Activated T-helper 2 cell treated with anti-CD3 and anti-CD28 coated beads, Interferon-gamma antibody, Interleukin-2, Interleukin-4, amounts not matched to agents 10 μg/mL and 5 μg/mL and 100 μg/mL, durations not matched to agents 14 hours and 24 hours and 36 hours (primary cell): ENCODE measurements at places on chromosomes 4 and X.

DNA sequence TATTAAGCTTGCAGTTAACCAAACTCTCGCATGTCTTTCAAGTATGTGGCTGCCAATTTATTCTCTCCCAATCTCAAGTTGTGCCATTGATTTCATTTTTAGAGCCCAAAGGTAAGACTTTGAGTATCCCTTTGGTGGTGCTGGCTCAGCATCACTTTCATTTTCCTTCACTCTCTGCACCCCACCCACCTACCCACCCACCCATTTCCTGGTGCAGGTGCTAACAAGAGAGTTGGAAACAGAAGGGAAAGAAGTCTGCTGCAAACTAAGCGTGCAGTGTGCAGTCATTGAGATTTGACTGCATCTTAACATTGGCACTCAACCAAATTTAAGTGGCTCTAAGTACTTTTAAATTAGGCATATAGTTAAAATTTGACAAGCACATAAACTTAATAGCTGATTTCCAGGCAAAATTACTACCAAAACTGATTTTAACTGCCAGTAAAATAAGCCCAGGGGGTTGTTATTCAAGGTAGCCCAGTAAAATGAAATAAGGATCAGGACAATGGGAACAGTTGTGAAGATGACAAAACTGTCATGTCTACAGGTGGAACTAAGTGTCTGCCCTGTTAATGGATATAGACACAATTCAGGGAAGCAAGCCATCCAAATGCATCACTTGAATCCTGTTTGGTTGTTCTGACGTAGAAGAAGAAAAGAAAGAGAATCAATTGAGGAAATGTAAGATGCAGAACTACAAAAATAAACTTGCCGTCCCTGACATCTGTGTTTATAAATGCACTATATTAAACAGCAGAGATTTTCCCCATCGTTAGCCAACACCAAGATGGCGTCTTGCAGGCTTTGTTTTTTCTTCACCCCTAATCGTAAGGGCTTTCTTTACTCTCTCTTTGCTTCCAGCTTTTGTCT lies 184.2 kb downstream of the KDR start:
- peaks cover 26% of the 10 kb centered on the region for H3K4me1 ChIP-seq
- no peak overlapping the region for H3K4me3 ChIP-seq
- H3K36me3 ChIP-seq, result no peaks in the 10 kb centered on the region

DNA sequence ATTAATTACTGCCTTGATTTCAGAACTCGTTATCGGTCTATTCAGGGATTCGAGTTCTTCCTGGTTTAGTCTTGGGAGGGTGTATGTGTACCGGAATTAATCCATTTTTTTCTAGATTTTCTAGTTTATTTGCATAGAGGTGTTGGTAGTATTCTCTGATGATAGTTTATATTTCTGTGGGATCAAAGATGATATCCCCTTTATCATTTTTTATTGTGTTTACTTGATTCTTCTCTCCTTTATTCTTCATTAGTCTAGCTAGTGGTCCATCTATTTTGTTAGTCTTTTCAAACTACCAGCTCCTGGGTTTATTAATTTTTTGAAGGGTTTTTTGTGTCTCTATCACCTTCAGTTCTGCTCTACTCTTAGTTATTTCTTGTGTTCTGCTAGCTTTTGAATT lies 32.1 kb downstream of the CDX4 start:
- no peaks in the 10 kb centered on the region for H3K27me3 ChIP-seq
- H3K4me1 ChIP-seq, result no peaks in the 10 kb centered on the region

GRCh38 chr4:1839282-1839681 lies 16.7 kb downstream of the LETM1 start:
- peaks cover 10% of the 10 kb centered on the region for H3K4me1 ChIP-seq
- H3K27ac ChIP-seq, result no peak overlapping the region
- H3K4me3 ChIP-seq, result no peak overlapping the region
- no peak for DNase-seq

DNA sequence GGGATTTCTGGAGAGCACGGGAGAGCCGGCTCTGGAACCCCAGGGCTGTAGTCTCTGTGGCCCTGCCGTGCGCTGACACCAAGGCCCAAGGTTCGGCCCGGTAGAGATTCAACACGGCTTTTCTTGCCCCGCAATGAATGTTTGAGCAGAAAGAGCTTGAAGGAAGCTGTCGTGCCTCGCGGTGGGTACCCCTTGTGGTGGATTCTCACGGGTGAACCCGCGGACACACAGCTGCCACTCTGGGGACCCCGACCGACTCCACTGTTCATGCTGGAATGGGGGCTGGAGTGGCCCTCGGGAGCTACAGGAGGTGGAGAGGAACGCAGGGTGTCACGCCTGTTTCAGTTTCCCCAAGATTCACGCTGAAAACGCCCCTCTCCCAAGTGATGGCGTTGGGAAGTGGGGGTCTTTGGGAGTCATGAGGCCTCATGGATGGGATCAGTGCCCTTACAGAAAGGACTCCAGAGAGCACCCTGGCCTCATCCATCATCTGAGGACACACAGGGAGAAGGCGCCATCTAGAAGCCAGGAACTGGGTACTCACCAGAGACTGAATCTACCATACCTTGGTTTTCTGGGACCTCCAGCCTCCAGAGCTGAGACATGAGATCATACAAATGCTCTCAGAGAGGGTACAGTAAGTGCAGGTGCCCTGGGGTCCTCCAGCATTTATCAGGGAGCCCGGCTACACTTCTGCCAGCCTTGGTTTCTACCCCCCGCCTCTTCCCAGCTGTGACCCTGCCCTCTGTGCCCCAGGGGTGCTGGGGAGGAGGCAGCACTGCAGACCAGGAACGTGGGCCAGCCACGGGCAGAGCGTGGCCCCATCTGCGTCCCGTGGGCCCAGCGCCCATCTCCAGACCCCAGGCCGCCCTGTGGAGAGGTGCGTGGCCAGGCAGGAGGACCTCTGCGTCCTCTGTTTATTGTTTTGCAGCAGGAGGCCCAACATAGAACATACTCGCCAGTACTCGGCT lies 6.4 kb downstream of the SLC25A6 start:
- no peak for DNase-seq
- no peak overlapping the region for H3K4me3 ChIP-seq
- no peaks in the 10 kb centered on the region for H3K27me3 ChIP-seq

GRCh38 chr4:1763550-1764080 lies 29.5 kb upstream of the FGFR3 start:
- H3K4me1 ChIP-seq, result no peaks in the 10 kb centered on the region
- no peak overlapping the region for H3K4me3 ChIP-seq
- no peak overlapping the region for H3K27ac ChIP-seq
- H3K36me3 ChIP-seq, result no peaks in the 10 kb centered on the region
- peaks cover 26% of the 10 kb centered on the region for H3K27me3 ChIP-seq

DNA sequence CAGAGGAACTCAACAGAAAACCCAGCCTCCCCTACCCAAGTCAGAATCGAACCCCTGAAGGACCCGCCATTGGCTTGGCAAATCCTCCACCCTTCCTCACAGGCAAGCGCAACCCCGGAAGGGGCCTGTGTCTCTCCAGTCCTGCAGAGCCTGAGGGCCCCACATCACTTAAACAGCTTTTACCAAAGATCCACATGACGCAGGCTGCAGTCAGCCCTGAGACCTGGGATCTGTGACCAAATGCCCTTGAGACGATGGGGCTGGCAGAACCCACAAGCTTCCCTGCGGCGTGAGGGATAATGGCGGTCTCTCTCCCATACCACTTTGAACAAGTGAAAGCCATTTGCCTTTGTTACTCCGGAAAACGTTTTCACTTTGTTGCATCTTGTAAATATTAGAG lies 54.9 kb downstream of the ACOX3 start:
- no peak for DNase-seq
- H3K4me1 ChIP-seq, result no peaks in the 10 kb centered on the region
- no peaks in the 10 kb centered on the region for H3K36me3 ChIP-seq

DNA sequence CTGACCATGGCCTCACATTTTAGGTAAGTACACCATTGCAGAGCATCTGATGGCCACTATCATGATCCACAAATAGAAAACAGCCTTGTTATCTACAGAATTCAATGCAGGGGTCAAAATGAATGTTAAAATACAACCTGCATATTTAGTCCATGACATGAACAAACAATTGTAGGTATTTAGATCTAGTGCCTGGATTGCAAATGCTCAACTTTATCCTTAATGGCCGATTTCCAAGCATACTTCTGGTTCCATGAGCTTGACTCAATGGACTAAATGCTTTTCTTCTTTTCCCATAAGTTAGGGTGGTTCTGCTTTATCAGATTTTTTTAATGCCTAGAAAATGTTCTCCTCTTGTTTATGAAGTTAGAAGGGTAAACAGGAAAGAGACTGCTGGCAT lies 139.2 kb upstream of the TTC29 start:
- H3K4me3 ChIP-seq, result no peak overlapping the region
- H3K4me1 ChIP-seq, result no peaks in the 10 kb centered on the region
- DNase-seq, result no peak
- H3K27ac ChIP-seq, result no peak overlapping the region
- H3K36me3 ChIP-seq, result no peaks in the 10 kb centered on the region
- H3K27me3 ChIP-seq, result peaks cover 1% of the 10 kb centered on the region

DNA sequence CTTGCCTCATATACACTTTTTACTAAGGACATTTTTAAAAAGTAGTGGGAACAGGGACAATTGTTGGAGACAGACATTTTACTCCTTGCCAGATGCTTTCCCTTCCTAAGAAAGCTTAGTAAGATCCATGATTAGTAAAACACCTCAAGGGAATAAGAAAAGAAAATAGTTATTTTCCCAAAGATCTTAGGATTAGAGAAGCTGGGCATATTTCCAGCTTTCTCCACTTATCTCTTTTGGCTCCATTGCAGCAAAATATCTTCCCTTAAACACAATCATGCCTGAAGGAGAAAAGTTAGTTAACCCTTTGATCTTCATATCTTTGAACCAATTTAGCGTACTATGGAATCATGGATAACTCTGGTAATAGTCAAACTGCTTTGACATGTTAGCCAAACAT lies 257.9 kb downstream of the PCDH18 start:
- DNase-seq, result no peak
- no peak overlapping the region for H3K27ac ChIP-seq
- H3K27me3 ChIP-seq, result no peaks in the 10 kb centered on the region
- H3K4me1 ChIP-seq, result no peaks in the 10 kb centered on the region

DNA sequence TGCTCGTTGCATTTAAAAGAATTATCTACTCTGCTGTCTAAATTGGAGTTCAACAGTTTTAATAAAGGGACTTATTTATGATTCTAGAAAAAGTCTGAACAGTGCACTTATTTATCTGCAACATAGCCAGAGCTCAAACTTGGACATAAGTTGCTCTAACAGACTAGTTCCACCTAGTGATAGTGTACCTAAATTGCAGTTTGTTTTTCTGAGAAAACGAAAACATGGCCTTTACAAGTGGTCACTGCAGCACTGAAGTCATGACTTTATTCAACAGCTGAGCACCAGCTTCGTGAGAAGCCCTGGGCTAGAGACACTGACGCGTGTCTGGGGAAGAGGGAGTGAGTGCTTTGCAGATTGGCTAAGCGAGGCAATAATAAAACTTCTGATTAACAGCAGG lies 77.3 kb upstream of the IGSF1 start:
- no peak for DNase-seq
- H3K4me3 ChIP-seq, result no peak overlapping the region
- H3K36me3 ChIP-seq, result no peaks in the 10 kb centered on the region
- H3K4me1 ChIP-seq, result no peaks in the 10 kb centered on the region

GRCh38 chrX:8274170-8274569 lies 103.1 kb upstream of the VCX2 start:
- H3K4me1 ChIP-seq, result no peaks in the 10 kb centered on the region
- H3K36me3 ChIP-seq, result no peaks in the 10 kb centered on the region

- no peaks in the 10 kb centered on the region for H3K4me1 ChIP-seq
- H3K27me3 ChIP-seq, result no peaks in the 10 kb centered on the region
- H3K27ac ChIP-seq, result no peak overlapping the region
- no peak overlapping the region for H3K4me3 ChIP-seq
- DNase-seq, result no peak
- H3K36me3 ChIP-seq, result no peaks in the 10 kb centered on the region
Measured at GRCh38 chr4:124883632-124884031, 171.1 kb upstream of the ANKRD50 start.

- peaks cover 31% of the 10 kb centered on the region for H3K4me1 ChIP-seq
- no peak for DNase-seq
- peak overlapping the region; percentile 56 for H3K27ac ChIP-seq
- H3K4me3 ChIP-seq, result no peak overlapping the region
- peaks cover 8% of the 10 kb centered on the region for H3K27me3 ChIP-seq
Measured at GRCh38 chr4:119209077-119209476, 3.4 kb upstream of the USP53 start.
